Heart right ventricle (tissue), 16 donors: ENCODE measurements at places on chromosomes 7 and 10.

GRCh38 chr7:2510909-2511768, 8.4 kb upstream of the LFNG start:
- DNase-seq: no peak

- no peak for DNase-seq
These were observed 43.9 kb upstream of the GPR158 start for GRCh38 chr10:25130906-25131305.

GRCh38 chr7:2929321-2930201, 85.5 kb upstream of the GNA12 start:
- no peak for DNase-seq

DNA sequence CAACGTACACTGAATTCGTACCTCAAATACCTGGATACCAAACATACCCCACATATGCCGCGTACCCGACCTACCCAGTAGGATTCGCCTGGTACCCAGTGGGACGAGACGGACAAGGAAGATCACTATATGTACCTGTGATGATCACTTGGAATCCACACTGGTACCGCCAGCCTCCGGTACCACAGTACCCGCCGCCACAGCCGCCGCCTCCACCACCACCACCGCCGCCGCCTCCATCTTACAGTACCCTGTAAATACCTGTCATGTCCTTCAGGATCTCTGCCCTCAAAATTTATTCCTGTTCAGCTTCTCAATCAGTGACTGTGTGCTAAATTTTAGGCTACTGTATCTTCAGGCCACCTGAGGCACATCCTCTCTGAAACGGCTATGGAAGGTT, 9.5 kb upstream of the SGCE start:
- no peak for DNase-seq

DNA sequence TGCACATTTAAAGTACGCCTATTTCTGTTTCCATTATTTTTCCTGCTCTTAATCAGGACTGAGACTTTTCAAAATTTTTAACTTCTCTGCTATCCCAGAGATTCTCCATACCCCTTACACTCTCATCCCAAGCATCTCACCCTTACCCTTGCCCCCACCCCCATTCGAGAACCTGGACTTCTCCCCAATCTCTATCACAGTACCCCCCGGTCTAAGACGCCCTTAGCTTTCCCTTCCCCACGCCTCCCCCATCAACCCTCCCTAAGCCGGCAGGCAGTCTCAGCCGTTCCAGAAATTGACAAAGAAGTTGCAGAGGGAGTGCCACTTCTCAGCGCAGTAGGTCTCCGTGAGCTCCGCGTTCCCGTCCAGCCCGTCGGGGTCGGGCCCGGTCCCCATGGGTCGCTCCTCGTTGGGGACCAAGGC, 1.4 kb downstream of the FGFBP3 start:
- DNase-seq: no peak

GRCh38 chr7:18018296-18019215, 9.1 kb downstream of the PRPS1L1 start:
- DNase-seq: no peak

DNA sequence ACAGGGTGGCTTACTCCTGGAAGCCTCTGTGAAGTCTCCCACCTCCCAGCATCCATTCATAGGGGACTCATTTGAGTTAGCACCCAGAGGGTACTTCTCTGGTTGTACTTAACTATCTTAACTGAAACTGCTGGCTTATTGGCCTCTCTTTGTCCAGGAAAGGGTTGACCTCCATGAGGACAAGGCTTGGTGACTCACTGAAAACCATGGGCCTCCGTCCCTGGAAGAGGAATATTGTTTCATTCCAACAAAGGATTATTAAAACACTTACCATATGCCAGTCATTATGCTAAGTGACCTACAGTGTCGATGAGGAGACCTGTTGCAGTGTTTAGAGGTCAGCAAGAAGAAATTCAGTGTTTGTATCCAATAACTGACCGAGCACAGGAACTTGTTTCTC, 175.9 kb downstream of the PLPP4 start:
- no peak for DNase-seq

- no peak for DNase-seq
These were observed 9.6 kb downstream of the PDZD8 start for GRCh38 chr10:117365612-117366011.

- DNase-seq: no peak
These were observed 1.8 kb downstream of the EBF3 start for GRCh38 chr10:129962031-129962871.

GRCh38 chr7:30032310-30033125, 4.3 kb downstream of the PLEKHA8 start:
- DNase-seq: no peak

DNA sequence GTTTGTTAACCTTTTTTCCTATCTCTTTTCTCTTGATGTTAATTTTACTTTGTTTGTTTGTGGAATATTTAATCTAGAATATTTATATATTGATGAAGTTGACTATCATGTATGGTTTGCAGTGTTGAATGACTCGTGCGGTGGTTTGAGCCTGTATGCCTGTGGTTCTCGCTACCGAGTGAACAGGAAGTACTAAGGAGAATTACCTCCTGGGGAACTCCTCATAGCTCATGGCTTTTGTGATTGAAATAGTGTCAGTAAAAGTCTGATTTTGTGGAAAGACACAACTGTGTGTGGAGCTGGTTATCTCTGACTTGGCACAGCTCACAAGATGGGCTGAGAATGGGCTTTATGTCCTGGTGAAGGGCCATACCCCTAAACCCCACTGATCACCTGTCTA, 498.6 kb downstream of the GLRX3 start:
- no peak for DNase-seq

- DNase-seq: no peak
These were observed 22.9 kb downstream of the HIP1 start for GRCh38 chr7:75715864-75716263.

DNA sequence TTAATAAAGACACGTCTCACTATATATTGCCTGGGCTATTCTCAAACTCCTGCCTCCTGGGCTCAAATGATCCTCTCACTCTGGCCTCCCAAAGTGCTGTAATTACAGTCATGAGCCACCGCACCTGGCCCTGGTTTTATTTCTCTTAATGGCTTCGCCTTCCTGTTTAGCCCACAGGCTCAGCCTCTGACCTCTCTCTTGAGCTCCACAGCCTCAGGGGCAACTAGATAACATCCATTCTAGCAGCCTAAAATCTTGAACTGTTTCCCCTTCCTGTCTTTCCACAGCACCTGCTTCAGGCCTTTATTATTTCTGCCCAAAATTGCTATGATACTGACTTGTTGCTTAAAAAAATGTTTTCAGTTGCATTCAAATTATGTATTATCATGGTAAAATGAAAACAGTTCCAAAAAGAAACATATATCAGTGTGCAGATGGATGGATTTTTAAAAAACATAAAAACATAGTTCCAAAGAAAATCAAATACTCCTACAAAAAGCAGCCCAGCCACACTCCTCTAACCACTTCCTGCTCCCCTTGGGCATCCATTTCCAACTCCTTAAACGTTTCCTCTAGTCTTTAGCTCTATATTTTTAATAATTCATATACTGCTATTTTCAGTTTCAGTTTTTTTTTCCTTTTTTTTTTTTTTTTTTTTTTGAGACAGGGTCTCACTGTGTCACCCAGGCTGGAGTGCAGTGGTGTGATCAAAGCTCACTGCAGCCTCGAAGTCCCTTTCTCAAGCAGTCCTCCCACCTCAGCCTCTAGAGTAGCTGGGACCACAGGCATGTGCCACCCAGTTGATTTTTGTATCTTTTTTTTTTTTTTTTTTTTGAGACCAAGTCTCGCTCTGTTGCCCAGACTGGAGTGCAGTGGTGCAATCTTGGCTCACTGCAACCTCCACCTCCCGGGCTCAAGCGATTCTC, 5.1 kb upstream of the BAZ1B start:
- DNase-seq: no peak

- no peak for DNase-seq
These were observed 526.2 kb upstream of the PFKP start for GRCh38 chr10:2541176-2541575.

DNA sequence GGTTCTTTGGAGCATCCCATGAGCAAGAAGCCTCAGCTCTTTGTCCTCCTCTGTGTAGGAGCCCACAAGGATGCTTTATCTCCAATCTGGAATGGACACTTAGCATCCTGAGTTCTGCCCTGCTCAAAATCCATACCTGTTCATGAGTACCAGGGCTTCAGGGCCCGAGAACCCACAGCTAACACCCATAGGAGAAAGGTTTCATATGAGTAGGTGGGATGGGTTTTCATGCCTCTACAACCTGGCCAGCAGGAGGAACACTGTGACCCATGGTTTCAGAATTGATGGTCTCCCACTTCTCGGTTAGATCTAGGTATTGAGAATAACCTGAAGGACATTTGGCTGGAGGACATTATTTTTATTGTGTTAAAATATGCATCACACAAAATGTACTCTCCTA, 57.8 kb downstream of the TBXAS1 start:
- DNase-seq: no peak

GRCh38 chr10:121722665-121723064, 124.4 kb upstream of the FGFR2 start:
- no peak for DNase-seq

- DNase-seq: no peak
These were observed 107.5 kb upstream of the JCAD start for GRCh38 chr10:30166929-30167328.
